ENCODE measurements at places on chromosomes 3 and 15.

DNA sequence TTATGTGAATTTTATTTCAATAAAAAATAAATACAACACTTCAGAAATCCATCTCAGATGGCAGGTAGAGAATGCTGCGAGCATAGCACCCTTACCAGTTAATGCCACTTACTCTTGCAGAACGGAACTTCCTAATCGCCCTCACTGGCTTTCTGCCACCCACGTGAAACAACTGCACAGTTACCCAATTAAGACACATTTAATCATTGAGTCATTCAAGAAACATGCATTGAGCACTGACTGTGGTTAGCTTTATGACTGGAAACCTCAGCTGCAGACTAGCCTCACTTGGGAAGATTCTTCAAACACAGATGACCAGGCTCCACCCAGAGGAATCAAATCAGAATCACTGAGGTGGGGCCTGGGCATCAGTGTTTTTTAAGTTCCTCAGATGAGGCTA, 5.6 kb upstream of the MFGE8 start:
- peak; percentile 99 for DNase-seq
- peaks cover 8% of the 10 kb centered on the region for H3K4me1 ChIP-seq
- no peak overlapping the region for H3K4me3 ChIP-seq
- H3K27ac ChIP-seq = peak overlapping the region; percentile 39
- H3K27me3 ChIP-seq = no peaks in the 10 kb centered on the region
- H3K36me3 ChIP-seq = no peaks in the 10 kb centered on the region

GRCh38 chr15:100932676-100933348, 13.7 kb downstream of the LRRK1 start:
- H3K4me3 ChIP-seq = no peak overlapping the region
- H3K27me3 ChIP-seq = no peaks in the 10 kb centered on the region
- H3K4me1 ChIP-seq = peaks cover 2% of the 10 kb centered on the region
- no peaks in the 10 kb centered on the region for H3K36me3 ChIP-seq
- no peak overlapping the region for H3K27ac ChIP-seq

- H3K4me1 ChIP-seq = no peaks in the 10 kb centered on the region
- no peak for DNase-seq
- H3K27ac ChIP-seq = no peak overlapping the region
- no peaks in the 10 kb centered on the region for H3K36me3 ChIP-seq
Observed at GRCh38 chr3:197022405-197023231, 7.0 kb downstream of the MELTF start.

- H3K4me3 ChIP-seq = no peak overlapping the region
- H3K36me3 ChIP-seq = peaks cover 5% of the 10 kb centered on the region
- H3K27me3 ChIP-seq = no peaks in the 10 kb centered on the region
- peaks cover 4% of the 10 kb centered on the region for H3K4me1 ChIP-seq
- no peak for DNase-seq
Observed at GRCh38 chr15:38304481-38304880, 51.8 kb downstream of the SPRED1 start.

- H3K27me3 ChIP-seq = no peaks in the 10 kb centered on the region
- no peaks in the 10 kb centered on the region for H3K4me1 ChIP-seq
- no peak for DNase-seq
- no peak overlapping the region for H3K27ac ChIP-seq
- H3K4me3 ChIP-seq = no peak overlapping the region
Observed at GRCh38 chr3:159236321-159236720, 434.5 kb downstream of the MFSD1 start.

- DNase-seq = no peak
- peaks cover 3% of the 10 kb centered on the region for H3K27me3 ChIP-seq
- H3K4me3 ChIP-seq = no peak overlapping the region
Observed at GRCh38 chr3:189863031-189863430, 231.8 kb downstream of the TP63 start.

DNA sequence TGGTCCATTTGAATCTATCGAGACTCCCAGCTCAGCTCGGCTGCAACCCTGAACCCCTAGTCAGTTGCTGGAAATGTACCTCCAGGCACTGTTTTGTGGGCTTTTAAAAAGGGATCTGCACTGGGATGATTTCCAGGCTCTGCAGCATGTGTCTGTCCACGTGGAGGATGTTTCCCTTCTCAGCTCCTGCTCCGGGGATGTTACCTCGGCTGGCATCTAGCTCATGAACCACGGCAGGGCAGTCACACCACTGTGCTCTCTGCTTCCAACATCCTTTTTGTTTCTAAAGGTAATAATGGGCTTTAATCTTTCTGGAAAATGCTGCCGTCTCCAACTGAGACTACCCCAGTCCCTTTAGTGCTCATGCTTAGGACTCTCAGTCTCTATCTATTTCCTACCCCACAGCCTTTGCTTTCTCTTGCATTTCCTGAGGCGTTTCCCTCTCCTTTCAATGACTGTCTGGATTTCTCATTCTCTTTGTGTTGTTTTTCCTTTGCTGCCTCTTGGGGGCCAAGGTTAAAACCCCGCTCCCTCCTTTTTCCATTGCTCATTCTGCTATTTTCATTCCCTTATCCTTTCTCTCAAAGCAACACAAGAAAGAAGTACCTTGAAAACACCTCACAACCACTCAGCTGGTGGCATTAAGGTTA, 42.9 kb upstream of the AKAP13 start:
- no peaks in the 10 kb centered on the region for H3K27me3 ChIP-seq
- H3K4me1 ChIP-seq = peaks cover 10% of the 10 kb centered on the region
- no peak overlapping the region for H3K27ac ChIP-seq
- no peaks in the 10 kb centered on the region for H3K36me3 ChIP-seq
- no peak for DNase-seq

GRCh38 chr15:28104326-28104725, 5.2 kb upstream of the OCA2 start:
- no peaks in the 10 kb centered on the region for H3K4me1 ChIP-seq
- H3K4me3 ChIP-seq = no peak overlapping the region
- no peak for DNase-seq

DNA sequence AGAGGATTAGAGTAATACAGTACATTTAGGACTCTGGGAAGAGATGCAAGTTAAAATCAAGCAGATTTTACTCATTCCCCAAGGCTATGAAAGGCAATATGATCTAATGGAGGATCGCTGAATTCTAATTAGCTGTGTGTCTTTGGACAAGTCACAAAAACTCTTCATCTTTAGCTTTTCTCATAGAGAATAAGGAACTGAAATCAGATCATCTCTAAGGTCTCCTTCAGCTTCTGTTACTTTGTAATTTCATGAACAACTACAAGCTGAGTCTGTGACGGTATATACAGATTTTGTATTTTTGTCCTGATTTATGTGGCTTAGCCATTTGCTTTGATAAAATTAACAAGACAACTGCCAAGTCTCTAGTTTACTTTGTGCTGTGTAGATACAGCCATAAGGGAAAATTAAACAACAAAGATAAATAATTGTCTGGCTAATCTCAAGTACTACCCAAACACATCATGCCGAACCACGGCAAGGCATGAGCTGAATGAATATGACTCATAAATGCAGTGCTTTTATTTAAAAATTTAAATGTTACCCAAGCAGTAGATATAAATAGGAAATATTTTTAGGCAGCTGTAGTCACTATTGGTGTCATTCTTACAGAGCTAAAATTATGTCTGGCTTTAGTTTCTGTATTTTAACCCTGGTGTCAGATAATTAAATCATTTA, 81.5 kb downstream of the GAP43 start:
- H3K36me3 ChIP-seq = no peaks in the 10 kb centered on the region
- H3K27me3 ChIP-seq = no peaks in the 10 kb centered on the region
- H3K27ac ChIP-seq = 0 out of 2 replicates have a peak overlapping the region, but pooled peaks have one; percentile 13
- peak; percentile 75 for DNase-seq
- peaks cover 6% of the 10 kb centered on the region for H3K4me1 ChIP-seq

DNA sequence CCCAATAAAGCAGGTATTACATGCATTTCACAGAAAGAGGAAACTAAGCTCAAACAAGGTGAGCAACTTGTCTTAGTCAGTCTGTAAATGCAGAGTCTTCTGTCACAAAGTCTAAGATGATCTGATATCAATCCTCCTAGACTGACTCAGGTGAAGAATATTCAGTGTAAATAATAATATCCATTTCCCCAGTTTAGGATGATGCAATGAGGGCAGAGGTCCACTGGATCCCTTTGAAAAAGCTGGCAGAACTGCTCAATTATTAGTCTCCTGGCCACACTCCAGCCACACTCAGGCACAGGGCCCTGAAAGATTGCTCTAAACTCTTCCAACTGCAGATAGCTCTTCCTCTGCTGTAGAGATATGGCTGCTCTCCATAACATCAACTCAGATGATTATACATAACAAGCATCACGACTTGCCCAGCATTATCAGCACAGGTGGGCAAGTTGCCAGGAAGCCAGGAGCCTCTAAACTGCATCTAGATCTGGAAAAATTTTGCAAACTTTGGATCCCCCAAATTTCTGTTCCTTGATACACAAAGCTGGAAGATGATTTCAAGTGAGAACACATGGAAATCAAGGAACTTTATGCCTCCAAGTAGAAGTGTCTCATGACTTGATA, 129.8 kb upstream of the CPNE4 start:
- H3K4me1 ChIP-seq = no peaks in the 10 kb centered on the region
- peaks cover 2% of the 10 kb centered on the region for H3K27me3 ChIP-seq
- no peak overlapping the region for H3K27ac ChIP-seq
- no peaks in the 10 kb centered on the region for H3K36me3 ChIP-seq
- no peak overlapping the region for H3K4me3 ChIP-seq
- peak; percentile 29 for DNase-seq

DNA sequence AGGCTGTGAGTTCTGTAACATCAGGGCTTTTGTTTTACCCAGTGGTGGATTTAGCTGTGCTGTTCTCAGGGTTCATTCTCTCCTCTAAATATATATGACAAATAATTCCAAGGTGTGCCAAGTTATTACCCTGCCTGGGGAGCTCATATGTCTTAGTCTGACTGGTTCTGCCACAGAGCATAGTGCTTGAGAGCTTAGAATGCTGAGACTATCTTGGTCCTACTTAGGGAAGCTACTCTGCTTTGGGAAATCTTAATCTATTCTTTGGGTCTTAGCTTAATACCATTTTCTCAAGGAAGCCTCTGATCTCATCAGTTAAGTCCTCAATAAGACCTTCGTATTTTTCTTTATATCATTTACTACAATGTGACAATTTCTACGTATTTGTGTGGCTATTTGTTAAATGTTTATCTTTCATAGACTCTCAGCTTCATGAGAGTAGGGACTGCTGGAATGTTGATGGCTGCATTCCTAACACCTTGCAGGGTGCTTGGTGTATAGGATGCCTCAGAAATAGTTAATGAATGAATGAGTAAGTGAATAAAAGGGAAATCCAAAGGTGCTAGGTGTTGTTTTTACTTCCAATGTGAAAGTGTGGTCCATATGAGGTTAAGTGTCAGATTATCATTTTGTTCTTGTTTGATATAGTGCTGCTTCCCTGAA, 1.8 kb downstream of the OTOL1 start:
- H3K36me3 ChIP-seq = no peaks in the 10 kb centered on the region
- no peaks in the 10 kb centered on the region for H3K4me1 ChIP-seq
- no peak overlapping the region for H3K4me3 ChIP-seq
- DNase-seq = no peak

GRCh38 chr3:46504789-46505188, 7.0 kb downstream of the RTP3 start:
- DNase-seq = no peak
- no peak overlapping the region for H3K4me3 ChIP-seq
- no peak overlapping the region for H3K27ac ChIP-seq
- peaks cover 24% of the 10 kb centered on the region for H3K4me1 ChIP-seq
- H3K27me3 ChIP-seq = no peaks in the 10 kb centered on the region

DNA sequence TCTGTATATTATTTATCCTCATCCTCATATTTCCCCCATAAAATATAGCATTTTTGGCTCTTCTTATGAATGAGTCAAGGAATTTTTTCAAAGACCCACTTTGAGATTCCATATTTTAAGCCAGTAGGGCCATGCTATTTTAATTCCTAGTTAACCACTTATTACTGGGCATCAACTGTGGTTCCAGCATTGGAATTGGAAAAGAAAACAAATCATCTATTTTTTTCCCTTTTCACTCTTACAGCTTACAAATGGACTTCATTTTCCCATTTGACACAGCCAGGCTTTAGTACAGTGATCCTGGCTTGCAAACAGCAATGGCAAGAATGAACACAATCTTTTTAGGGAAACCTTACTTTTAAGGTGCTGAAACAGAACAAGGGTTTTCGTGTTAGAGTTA, 19.4 kb upstream of the PLCL2 start:
- no peak overlapping the region for H3K27ac ChIP-seq
- H3K27me3 ChIP-seq = peaks cover 6% of the 10 kb centered on the region
- DNase-seq = no peak
- no peak overlapping the region for H3K4me3 ChIP-seq
- H3K36me3 ChIP-seq = no peaks in the 10 kb centered on the region

DNA sequence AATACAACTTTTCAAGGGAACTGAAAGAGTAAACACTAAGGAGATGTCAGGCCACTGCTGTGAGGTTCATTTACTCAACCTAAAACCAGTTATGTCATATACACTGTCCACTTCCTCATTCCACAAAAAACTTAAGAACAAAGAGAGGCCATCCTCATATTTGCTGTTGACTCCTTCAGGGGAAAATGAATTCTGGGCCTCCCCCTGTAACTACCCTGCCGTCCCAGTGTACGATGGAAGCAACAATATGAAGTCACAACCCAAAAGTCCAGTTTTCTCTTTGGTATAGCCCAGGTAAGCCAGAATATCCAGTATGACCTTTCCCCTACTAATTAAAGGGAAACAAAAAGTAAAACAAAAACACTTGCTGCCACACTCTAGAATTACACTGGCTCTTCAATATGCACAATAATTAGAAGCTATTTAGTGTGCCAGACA, 16.2 kb downstream of the CEP152 start:
- H3K36me3 ChIP-seq = peaks cover 3% of the 10 kb centered on the region
- H3K4me3 ChIP-seq = no peak overlapping the region
- DNase-seq = peak; percentile 17
- no peaks in the 10 kb centered on the region for H3K27me3 ChIP-seq
- peaks cover 8% of the 10 kb centered on the region for H3K4me1 ChIP-seq

DNA sequence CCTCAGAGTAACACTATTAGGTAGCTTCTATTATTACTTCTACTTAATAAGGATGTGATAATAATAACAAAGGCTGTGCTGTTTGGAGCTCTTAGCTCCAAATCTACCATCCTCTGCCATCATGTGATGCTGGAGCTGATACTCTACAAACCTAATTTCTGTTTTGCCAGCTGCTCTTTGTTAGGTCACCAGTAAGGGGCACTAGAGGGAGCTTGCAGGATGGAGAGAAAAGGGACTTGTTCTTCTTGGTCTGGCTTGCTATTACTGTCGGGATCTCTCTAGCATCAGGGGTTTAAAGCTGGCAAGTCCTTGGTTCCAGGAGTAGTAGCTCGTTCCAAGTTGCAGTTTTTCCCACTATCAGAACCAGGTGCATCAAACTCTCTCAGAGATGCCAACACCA, 194.9 kb upstream of the KBTBD8 start:
- no peak for DNase-seq
- no peaks in the 10 kb centered on the region for H3K27me3 ChIP-seq
- no peak overlapping the region for H3K27ac ChIP-seq

GRCh38 chr3:123584284-123584987, 417 bp downstream of the HACD2 start:
- H3K4me1 ChIP-seq = no peaks in the 10 kb centered on the region
- H3K4me3 ChIP-seq = peak overlapping the region; percentile 63
- no peaks in the 10 kb centered on the region for H3K27me3 ChIP-seq
- DNase-seq = no peak
- peak overlapping the region; percentile 51 for H3K27ac ChIP-seq

- H3K4me1 ChIP-seq = peaks cover 18% of the 10 kb centered on the region
- H3K4me3 ChIP-seq = no peak overlapping the region
- peaks cover 12% of the 10 kb centered on the region for H3K36me3 ChIP-seq
- no peaks in the 10 kb centered on the region for H3K27me3 ChIP-seq
- peak; percentile 49 for DNase-seq
Observed at GRCh38 chr15:89112341-89112971, 24.2 kb downstream of the ABHD2 start.

- no peak overlapping the region for H3K27ac ChIP-seq
- H3K4me1 ChIP-seq = peaks cover 18% of the 10 kb centered on the region
- H3K4me3 ChIP-seq = no peak overlapping the region
- peak; percentile 58 for DNase-seq
- no peaks in the 10 kb centered on the region for H3K27me3 ChIP-seq
Observed at GRCh38 chr15:92845126-92845508, 55.0 kb upstream of the CHD2 start.

Data from IMR-90 (cell line).